ENCODE measurements at places on chromosomes 12 and 14. TPM values are rescaled to one million over a fixed set of nuclear protein-coding genes. Genes with fewer than 3 reads are reported as not detected.

CNTN1 gene
- 52.0 TPM for total RNA-seq

- DNase-seq = no peak
Observed at GRCh38 chr14:86055512-86056075, 525.6 kb downstream of the FLRT2 start.

DNA sequence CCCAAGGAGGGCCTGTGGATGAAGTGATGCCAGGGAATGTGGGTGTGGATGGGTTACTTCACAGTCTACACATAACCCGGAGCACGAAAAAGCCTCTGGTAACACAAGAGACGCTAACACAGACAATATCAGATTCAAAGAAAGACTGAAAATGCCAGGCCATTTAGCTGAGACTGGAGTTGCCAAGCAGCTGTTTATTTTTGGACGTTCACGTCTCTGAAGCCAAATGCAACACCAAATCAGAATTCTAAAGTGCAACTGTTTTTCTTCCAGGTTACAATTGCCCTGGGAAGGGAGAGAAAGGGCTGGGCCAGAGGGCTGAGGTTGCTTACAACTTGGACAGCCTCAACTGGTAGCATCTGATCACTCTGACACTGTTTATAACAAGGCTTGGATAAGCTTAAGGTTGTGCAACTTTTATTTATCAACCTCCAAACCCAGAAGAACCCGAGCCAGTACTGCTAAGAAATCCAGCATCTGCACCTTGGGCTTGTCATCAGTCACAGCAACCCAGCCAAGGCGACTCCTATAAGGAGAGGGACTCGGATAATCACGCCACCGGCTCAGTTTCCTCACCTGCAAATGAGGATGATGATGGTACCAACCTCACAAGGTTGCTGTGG is 24.8 kb downstream of the NUAK1 start:
- no peak for DNase-seq

DNA sequence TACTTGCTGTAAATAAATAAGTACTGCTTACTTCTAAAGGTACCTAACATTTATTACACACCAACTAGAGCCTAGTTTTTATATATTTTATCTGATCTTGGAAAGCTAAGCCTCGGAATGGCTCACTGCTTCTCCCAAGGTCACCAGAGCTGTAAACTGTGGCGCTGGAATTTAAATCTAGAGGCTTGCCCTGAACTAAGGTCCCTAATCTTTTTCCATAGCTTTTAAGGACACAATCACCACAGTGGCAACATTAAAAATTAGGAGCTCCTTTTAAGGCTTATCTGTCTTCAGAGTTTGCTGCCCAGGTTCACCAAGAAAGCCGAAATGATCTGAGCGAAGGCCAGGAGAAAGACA is 670 bp downstream of the CCNB1IP1 start:
- DNase-seq = no peak

ESPL1 gene
- total RNA-seq = 0.32 TPM

BDKRB1 gene
- total RNA-seq = 7.0 TPM

KERA gene
- total RNA-seq = not detected

- no peak for DNase-seq
Observed at GRCh38 chr12:11839091-11839641, 189.7 kb downstream of the ETV6 start.
